ENCODE measurements at places on chromosomes 7 and 10.

DNA sequence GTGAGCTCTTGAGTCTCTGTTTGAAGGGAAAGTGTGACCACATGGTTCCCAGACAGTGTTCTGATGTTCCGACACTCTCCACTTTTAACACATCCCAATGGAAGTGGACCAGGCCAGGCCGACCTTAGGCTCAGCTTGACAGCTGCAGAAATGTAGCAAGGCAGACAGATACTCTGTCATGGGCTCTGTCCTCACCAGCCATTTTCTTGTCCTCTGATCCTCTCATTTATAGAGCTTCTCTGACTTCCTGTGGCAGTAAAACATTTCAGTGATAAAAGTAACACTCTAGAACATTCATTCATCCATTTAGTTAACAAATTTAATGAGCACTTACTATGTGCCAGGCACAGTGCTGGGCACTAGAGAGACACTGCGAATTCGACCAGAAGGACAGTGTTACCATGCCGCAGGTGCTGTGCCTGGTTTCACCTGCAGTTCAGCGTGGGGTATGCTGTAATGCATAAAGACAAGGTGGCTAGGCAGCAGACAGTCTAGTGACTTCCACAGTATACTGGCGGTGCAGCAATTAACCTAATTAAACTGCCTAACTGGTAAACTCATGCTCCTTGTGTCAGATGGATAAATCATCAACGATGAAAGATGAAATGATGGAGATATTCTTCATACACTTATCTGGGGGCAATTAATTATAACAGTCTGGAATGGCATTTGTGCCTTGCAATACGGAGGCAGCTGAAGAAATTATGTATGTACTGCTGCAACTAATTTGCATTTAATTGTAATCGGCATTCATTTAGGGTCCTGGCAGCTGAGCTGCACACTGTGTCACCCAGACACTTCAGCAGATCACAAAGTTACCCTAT lies 188.1 kb downstream of the NRP1 start:
- DNase-seq = no peak

GRCh38 chr10:94123258-94123995 lies 129.7 kb downstream of the PLCE1 start:
- no peak for DNase-seq

GRCh38 chr7:15011289-15011688 lies 108.7 kb upstream of the DGKB start:
- no peak for DNase-seq

GRCh38 chr7:21605008-21605585 lies 62.3 kb downstream of the DNAH11 start:
- no peak for DNase-seq

DNA sequence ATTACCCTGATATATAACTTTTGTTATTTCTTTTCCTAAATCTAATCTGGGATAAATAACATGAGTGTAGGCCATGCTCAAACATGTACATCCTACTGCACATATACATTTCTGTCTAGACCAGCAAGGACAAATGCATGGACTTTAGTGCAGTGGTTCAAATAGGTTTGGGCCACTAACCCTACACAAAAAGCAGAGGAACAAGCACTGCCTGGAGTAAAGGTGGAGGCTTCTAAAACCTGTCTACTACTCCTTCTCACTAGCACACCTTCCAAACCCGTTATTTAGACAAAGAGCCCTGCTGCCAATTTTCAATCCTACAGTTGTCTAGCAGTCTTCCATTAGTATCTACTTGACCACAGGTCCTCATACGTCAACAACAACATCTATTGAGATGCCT lies 34.8 kb downstream of the SGCE start:
- DNase-seq = no peak

- no peak for DNase-seq
These were observed 14.8 kb downstream of the CHAT start for GRCh38 chr10:49628599-49628998.

- DNase-seq = no peak
These were observed 38.6 kb downstream of the RSBN1L start for GRCh38 chr7:77734659-77735421.

DNA sequence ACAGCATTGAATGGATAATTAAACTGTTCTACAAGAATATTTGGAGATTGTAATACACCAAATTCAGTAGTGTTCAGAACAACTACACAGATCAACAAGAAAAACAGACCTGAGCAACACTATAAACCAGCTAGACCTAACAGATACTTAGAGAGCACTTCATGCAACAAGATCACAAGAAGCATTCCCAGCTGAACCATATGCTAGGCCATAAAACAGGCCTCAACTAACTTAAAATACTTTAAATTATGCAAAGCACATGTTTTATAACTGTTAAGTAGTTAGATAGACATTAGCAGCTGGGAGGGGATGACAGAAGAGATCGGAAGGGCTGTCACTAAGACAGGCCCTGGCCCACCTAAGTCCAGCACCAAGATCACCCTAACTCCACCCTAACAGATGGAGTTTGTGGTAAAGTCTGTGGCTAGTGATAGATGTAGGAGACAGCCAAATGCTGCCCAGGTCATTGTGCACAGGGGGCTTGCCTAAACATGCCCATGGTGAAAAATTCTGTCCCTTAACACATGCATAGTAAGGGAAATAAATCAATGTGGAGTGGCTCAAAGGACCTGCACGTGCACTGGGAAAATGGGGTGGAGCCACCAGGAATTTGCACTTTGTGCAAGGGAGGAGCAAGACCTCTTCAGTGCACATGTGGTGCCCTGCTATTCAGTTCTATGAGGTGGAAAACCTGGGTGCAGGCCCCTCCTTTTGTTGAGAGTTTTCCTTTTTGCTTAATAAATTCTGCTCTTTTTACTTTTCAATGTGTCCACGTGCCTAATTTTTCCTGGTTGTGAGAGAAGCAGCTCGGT lies 567.8 kb upstream of the NRG3 start:
- no peak for DNase-seq

DNA sequence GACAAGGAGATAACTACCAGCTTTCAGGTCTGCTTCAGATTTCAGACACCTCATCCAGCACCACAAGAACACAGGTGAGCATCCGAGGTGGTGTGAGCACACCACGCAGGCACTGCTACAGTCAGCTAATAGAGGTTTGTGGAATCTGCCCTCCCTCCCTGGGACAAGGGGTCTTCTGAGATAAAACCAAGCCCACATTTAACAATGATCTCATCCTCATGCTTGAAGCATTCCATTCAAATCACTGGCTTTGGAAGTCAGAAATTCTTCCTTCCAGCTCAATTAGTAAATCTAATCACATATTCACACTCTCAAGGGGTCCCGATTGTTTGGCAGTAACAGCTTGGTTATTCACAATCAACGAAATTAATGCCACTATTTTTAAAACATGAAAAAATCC lies 331.4 kb downstream of the ELMO1 start:
- DNase-seq = no peak

DNA sequence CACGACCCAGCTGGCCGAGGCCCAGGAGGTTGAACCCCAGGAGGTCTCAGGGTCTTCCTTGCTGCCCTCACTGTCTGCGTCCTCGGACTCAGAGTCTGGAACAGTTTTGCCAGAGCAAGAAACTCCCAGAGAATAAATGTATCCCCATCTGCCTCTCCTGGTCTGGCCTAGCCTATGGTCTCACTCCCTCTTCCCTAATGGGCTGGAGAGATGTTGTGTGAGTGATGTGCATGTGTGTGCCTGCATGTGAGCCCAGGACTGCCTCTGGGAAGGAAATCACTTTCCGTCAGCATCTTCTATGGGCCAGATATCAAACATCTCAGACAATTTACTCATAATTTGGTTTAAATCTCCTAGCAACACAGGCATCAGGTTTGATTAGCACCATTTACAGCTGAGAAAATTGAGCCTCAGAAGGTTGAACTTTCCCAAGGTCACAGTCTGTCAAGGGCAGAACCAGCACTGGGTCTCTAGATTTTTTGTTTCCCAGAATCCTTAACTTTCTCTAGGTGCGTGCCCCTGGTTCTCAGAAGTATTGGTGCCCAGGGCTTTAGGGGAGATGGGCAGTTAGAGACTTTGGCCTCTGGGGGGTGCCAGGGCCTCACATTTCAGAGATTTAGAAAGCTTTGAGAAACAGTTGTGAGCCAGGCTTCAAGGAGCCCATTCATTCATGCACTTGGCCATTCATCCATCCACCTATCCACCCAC lies 4.9 kb downstream of the TMEM270 start:
- DNase-seq = no peak

DNA sequence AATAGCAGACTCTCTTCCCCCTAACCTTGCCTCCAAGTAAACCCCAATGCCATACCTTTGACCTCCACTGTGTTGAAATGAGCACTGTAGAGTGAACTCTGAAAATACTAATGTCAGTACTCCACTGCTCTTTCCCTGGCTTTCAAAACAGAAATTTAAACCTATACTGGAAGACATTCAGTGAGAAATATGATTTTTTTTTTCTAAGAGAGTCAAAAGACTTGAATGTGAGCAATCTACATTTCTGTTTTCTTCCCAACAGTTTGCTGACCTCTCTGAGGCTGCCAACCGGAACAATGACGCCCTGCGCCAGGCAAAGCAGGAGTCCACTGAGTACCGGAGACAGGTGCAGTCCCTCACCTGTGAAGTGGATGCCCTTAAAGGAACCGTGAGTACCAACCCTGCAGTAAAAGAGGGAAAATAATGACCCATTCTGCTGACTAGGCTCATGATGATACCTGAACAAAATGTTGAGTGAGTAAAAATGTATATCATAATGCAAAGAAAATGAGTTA lies 6.4 kb downstream of the VIM start:
- no peak for DNase-seq

DNA sequence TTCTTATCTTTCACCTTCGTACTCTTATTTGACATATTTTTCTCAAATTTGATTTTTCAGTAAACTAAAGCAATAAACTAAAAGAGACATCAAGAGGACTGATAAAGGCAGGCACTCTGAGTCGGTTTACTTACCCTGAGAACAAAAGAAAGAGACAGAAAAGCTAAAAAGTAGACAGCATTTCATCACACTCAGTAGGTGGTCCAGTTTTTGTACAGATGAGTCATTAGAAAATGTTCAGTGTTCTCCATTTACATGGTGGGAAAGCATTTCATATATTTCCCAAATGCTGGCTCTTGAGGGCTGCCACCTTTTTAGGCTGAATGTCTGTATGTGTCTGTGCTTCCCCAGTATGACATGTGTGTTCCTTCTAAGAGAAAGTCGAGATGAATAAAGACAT lies 52.7 kb downstream of the NHLRC2 start:
- no peak for DNase-seq

- DNase-seq = no peak
These were observed 337.6 kb downstream of the FRMD4A start for GRCh38 chr10:13993169-13993568.

- DNase-seq = no peak
These were observed 15.1 kb upstream of the TTYH3 start for GRCh38 chr7:2616387-2617324.

DNA sequence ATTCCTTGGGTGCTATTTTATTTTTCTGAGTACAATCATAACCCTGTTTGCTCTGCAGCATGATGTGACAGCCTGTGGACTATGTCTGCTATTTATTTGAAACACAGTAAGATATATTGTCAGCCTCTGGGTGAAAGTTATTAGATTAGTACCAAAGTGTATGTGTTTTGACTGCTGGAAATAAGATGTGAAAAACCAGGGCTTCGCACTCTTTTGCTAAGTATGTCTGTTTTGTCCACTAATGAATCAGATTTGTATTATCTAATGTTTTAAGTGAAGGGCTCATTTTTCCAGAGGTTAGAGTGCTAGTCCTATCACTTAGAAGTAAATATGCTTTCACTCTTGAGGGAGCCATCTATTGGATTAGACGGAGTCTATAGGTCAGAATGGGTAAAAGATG lies 569.8 kb upstream of the FZD8 start:
- DNase-seq = no peak

GRCh38 chr10:33270971-33271370 lies 63.5 kb downstream of the NRP1 start:
- DNase-seq = no peak

GRCh38 chr7:3154881-3155494 lies 111.3 kb upstream of the CARD11 start:
- DNase-seq = peak; percentile 41

DNA sequence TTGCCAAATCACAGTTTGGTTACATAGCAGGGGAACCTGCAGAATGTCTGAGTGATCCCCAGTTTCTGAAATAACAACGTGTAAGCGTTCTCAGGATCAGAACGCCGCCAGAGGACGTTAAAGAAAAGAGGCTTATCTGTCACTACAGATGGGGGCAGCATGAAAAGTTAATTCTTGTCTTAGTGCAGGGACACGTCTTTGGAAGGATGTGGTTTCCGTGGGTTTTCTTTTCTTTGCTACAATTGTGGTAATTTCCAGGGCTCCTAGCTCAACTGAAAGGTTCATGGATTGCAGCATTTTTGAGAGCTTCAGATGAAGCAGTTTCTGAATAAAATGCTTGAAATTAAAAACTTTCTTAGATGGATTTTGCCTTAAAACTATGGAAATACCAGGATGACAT lies 106.6 kb downstream of the PRKCQ start:
- peak; percentile 56 for DNase-seq

GRCh38 chr10:94133239-94133638 lies 139.5 kb downstream of the PLCE1 start:
- DNase-seq = no peak

- no peak for DNase-seq
These were observed 869 bp upstream of the TBX20 start for GRCh38 chr7:35254496-35255442.

GRCh38 chr7:101108330-101108857 lies 18.5 kb upstream of the SERPINE1 start:
- no peak for DNase-seq

- DNase-seq = no peak
These were observed 195.7 kb downstream of the TCERG1L start for GRCh38 chr10:131115801-131116200.

DNA sequence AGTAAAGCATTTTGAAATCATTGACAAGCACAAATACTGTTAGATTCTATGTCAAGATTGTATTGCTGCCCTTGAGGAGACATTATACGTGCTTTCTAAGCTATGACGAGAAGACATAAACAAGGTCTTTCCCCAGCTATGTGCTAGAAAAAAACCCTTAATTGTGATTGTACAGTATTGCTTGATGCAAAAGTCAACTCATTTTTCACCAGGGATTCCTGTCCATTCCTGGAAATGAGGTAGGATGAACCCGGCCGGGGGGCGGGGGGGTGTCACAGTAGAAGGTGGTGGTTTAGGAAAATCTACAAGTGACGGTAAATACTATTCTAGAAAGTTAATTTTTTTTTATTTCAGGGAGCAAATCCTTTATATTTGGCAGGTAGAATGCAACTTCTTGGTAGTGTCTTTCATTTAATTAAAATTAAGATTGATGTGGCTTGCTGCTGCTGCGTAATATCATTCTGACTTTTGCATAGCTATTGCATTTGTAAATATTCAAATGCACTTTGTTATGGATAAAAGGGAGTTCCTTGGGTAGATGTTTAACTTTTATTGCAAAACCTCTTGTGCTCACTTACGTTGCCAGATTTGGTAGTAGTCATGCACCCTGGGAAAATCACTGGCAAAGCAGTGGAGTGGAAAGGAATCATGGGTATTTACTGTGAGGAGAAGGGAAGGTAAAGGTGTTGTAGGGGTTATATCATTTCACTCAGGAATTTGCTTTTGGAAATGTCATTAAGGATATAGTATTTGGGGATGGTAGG lies 164.4 kb upstream of the PRPS1L1 start:
- no peak for DNase-seq

- no peak for DNase-seq
These were observed 196.0 kb upstream of the GRB10 start for GRCh38 chr7:50978633-50979215.
